ENCODE measurements at places on chromosomes 2 and 18. TPM values are rescaled to one million over a fixed set of nuclear protein-coding genes. Genes with fewer than 3 reads are reported as not detected.

DNA sequence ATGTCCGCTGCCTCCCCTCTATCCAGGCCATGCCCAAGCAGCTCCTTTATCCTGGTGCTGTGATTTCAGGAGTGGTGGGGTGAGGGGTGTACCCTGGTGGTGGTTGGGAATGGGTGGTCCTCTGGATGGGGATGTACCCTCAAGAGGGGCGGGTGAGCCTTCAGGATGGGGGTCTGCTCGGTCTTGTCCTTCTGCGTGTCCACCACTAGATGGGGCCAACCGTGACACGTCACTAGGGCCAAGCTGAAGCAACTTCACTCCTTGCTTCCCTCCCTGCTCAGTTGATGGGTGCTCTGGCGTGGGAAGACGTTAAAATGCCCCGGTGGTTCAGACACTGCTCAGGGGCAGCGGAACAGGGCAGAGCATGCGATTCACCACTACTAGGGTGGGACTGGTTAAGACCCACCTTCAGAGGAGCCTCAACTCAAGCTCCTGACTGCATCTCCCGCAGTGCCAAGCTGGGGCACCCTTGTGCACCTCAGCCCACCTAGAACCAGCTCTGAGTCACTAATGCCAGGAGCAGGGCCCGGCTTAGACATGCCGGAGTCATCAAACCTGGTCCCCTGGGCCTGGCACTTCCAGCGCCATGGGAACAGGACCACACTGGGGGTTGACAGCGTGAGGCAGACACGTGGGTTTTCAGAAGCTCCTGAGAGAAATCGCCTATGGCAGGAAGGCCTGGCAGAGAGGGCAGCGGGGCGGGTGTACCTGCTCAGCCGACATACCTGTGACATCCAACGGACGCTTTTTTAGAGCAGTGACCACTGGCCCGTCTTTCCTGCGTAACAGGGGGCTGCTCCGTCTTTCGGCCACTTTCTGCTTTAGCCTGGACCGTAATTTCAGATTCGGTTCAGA is 256.7 kb downstream of the HDAC4 start:
- H3K4me3 ChIP-seq: no peak overlapping the region
- peak; percentile 58 for DNase-seq
- H3K36me3 ChIP-seq: peaks cover 97% of the 10 kb centered on the region
- no peak overlapping the region for H3K27ac ChIP-seq
- H3K4me1 ChIP-seq: no peaks in the 10 kb centered on the region
- H3K27me3 ChIP-seq: no peaks in the 10 kb centered on the region

HOXD1 gene
- 2.3 TPM for total RNA-seq

GRCh38 chr2:126571403-126571802 is 84.6 kb upstream of the GYPC start:
- no peak for DNase-seq
- no peaks in the 10 kb centered on the region for H3K4me1 ChIP-seq
- no peak overlapping the region for H3K27ac ChIP-seq
- no peaks in the 10 kb centered on the region for H3K27me3 ChIP-seq
- H3K4me3 ChIP-seq: no peak overlapping the region

- H3K27me3 ChIP-seq: no peaks in the 10 kb centered on the region
- DNase-seq: peak; percentile 56
- no peaks in the 10 kb centered on the region for H3K4me1 ChIP-seq
- H3K36me3 ChIP-seq: no peaks in the 10 kb centered on the region
Observed at GRCh38 chr2:29236074-29236473, 120.9 kb downstream of the CLIP4 start.

GRCh38 chr2:124633812-124634211 is 608.7 kb downstream of the CNTNAP5 start:
- no peak for DNase-seq
- H3K4me3 ChIP-seq: no peak overlapping the region
- no peaks in the 10 kb centered on the region for H3K4me1 ChIP-seq
- no peaks in the 10 kb centered on the region for H3K36me3 ChIP-seq

GRCh38 chr2:211837706-211838105 is 700.9 kb downstream of the ERBB4 start:
- no peaks in the 10 kb centered on the region for H3K4me1 ChIP-seq
- no peak overlapping the region for H3K27ac ChIP-seq
- no peaks in the 10 kb centered on the region for H3K27me3 ChIP-seq
- H3K4me3 ChIP-seq: no peak overlapping the region
- no peak for DNase-seq
- H3K36me3 ChIP-seq: no peaks in the 10 kb centered on the region

FZD7 gene
- total RNA-seq: 1.9 TPM

DSG1 gene
- total RNA-seq: not detected

- no peaks in the 10 kb centered on the region for H3K36me3 ChIP-seq
- no peak overlapping the region for H3K4me3 ChIP-seq
- H3K27ac ChIP-seq: no peak overlapping the region
- DNase-seq: no peak
- no peaks in the 10 kb centered on the region for H3K27me3 ChIP-seq
Observed at GRCh38 chr2:126896471-126896870, 2.2 kb upstream of the TEX51 start.

SLC4A3 gene
- 6.3 TPM for total RNA-seq

GRCh38 chr2:39995005-39995737 is 216.1 kb upstream of the THUMPD2 start:
- H3K27me3 ChIP-seq: no peaks in the 10 kb centered on the region
- no peak for DNase-seq
- no peaks in the 10 kb centered on the region for H3K36me3 ChIP-seq
- no peak overlapping the region for H3K4me3 ChIP-seq

DNA sequence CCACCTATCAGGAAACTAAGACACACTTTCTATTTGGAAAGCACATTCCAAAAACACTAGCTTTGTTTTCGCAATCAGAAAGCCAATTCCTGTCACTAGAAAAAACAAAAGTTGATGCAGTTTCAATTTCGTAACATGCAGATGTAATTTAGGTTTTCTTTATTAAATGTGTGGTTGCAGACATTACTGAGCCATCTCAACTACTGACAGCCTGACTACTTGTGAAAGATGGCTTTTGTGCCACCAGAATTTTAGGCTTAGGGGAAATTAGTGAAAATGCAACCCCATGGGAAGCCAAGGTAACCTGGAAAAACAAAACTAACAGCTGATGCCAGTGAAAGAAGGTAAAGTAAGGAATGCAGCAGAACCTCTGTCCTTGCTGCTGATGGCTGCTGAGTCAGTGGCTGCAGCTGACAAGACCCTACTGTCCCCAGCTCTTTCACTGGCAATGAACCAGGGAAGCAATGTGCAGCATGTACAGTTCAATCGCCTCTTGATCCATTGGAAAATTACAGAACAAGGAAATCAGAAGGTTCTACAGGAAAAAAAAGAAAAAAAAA is 34.9 kb downstream of the FEZ2 start:
- peaks cover 3% of the 10 kb centered on the region for H3K4me1 ChIP-seq
- H3K27ac ChIP-seq: peak overlapping the region; percentile 53
- no peak for DNase-seq
- no peaks in the 10 kb centered on the region for H3K27me3 ChIP-seq
- no peak overlapping the region for H3K4me3 ChIP-seq

DNA sequence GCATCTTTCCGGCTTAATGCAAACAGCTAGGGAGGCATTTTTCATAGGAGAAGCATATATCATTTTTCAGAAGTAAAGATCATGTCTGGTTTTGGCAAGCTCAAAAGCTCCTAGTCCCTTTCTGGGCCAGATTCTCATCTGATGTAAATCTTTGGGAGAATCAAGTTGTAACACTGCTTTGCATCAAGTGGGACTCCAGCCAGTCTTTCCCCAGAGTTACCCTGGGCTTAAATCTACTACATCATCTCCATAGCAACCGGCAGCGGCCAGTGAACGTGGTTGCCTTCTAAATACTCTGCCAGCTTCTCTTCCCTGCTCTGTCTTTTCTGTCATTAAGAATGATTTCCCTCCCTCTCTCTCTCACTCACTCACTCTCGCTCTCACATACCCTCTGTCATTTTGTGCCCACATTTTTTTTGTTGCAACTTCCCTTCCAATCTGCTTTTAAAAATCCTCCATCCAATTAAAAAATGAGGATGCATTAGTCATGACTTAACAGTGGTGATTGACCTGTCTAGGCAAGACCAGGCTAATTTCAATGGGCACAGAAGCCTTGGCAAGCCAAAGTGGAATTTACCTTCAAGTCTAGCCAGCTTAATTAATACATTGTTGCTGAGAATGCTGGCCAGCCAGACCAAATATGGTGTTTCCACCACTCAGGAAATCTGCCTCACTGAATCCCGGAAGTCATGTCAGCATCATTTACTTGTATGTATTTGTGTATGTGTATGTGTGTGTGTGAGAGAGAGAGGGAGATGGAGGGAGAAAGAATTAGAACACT is 93.0 kb downstream of the NRP2 start:
- no peaks in the 10 kb centered on the region for H3K27me3 ChIP-seq
- H3K27ac ChIP-seq: no peak overlapping the region
- no peak for DNase-seq
- no peaks in the 10 kb centered on the region for H3K36me3 ChIP-seq
- no peak overlapping the region for H3K4me3 ChIP-seq
- no peaks in the 10 kb centered on the region for H3K4me1 ChIP-seq

- no peaks in the 10 kb centered on the region for H3K36me3 ChIP-seq
- no peaks in the 10 kb centered on the region for H3K27me3 ChIP-seq
- H3K4me3 ChIP-seq: no peak overlapping the region
Observed at GRCh38 chr2:203823173-203823572, 44.4 kb upstream of the CTLA4 start.

DNA sequence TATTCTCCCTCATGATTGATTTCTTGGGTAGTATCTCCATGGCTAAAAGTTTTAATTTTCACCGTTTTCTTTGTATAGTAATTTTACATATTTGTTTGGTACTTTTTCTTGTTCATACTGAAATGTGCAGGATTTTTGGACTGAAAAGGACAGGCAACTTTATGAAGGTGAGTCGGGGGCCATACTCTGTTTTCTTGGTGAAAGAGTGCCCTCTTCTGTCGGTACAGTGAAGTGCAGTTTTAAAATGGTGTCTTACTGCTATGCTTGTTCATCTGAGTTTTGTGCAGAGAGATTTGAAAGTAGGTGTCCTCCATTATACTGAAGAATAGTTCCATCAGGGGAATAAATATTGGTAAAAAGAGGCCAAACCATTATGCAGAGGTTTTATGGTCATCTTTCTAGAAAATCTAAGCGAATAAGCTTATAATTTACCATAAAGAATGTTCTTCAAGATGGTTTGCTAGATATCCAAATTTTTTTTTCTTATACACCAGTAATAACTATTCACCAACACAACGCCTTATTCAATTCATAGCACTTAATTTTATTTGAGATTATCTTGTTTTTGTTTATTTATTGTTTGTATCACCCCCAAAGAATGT is 8.7 kb upstream of the SERPINB13 start:
- H3K27me3 ChIP-seq: no peaks in the 10 kb centered on the region
- H3K4me1 ChIP-seq: peaks cover 3% of the 10 kb centered on the region
- H3K36me3 ChIP-seq: no peaks in the 10 kb centered on the region
- no peak overlapping the region for H3K4me3 ChIP-seq
- H3K27ac ChIP-seq: no peak overlapping the region
- DNase-seq: no peak

- H3K36me3 ChIP-seq: no peaks in the 10 kb centered on the region
- DNase-seq: no peak
- peaks cover 50% of the 10 kb centered on the region for H3K4me1 ChIP-seq
- H3K27me3 ChIP-seq: no peaks in the 10 kb centered on the region
Observed at GRCh38 chr2:46320141-46320567, 22.9 kb downstream of the EPAS1 start.

GRCh38 chr18:74722237-74722636 is 124.6 kb downstream of the ZNF407 start:
- no peaks in the 10 kb centered on the region for H3K27me3 ChIP-seq
- DNase-seq: no peak
- no peak overlapping the region for H3K4me3 ChIP-seq
- no peaks in the 10 kb centered on the region for H3K36me3 ChIP-seq
- H3K4me1 ChIP-seq: peaks cover 10% of the 10 kb centered on the region

GRCh38 chr18:22883827-22884226 is 49.3 kb upstream of the RBBP8 start:
- no peak overlapping the region for H3K4me3 ChIP-seq
- no peaks in the 10 kb centered on the region for H3K27me3 ChIP-seq
- H3K4me1 ChIP-seq: no peaks in the 10 kb centered on the region
- no peak for DNase-seq
- no peaks in the 10 kb centered on the region for H3K36me3 ChIP-seq

ALLC gene
- not detected for total RNA-seq

DNA sequence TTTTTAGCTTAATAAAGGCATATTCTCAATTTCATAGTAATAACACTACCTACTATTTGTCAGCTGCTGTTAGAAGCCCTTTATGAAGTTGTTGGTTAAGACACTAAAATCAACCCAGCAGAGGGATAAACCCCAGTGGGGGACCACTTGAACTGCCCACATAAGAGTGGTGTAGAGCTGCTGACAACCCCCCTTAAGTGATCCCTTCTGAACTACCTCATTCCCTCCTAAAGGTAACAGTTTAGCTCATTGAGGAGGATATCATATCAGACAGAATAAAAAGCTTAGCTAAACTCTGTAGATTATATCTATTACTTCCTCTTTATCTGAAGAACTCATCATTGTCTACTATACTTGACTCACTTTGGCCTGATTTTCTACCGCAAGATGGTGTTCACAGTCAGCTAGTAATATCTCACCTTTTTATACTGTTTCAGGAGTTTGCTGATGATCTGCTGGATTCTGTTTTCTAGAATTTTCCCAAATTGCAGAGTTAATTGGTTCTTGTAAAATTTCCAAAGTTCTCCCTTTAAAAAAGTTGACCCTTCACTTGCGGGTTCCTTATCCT is 16.2 kb downstream of the GALM start:
- H3K4me3 ChIP-seq: no peak overlapping the region
- DNase-seq: no peak
- H3K36me3 ChIP-seq: no peaks in the 10 kb centered on the region
- peaks cover 11% of the 10 kb centered on the region for H3K4me1 ChIP-seq
- H3K27ac ChIP-seq: no peak overlapping the region

DNA sequence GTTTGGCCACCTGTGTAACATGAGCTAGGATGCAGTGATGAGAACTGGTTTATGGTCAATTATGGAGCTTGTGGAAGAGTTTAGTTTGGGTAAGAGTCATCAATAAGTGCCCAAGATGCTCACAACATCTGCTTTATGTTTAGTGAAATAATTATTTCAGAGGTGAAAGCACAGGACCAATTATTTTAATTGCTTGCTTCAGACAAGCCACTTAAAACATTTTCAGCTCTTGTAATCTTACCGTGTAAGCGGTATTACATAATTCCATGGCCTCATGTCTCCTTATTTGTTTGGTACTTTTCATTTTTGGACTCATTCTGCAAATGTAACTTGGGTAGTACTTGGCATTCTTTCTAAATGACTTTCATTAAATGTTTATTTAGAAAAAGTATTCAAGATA is 5.4 kb downstream of the B3GNT2 start:
- H3K27ac ChIP-seq: no peak overlapping the region
- no peaks in the 10 kb centered on the region for H3K36me3 ChIP-seq
- peaks cover 40% of the 10 kb centered on the region for H3K4me1 ChIP-seq
- no peak overlapping the region for H3K4me3 ChIP-seq

DNA sequence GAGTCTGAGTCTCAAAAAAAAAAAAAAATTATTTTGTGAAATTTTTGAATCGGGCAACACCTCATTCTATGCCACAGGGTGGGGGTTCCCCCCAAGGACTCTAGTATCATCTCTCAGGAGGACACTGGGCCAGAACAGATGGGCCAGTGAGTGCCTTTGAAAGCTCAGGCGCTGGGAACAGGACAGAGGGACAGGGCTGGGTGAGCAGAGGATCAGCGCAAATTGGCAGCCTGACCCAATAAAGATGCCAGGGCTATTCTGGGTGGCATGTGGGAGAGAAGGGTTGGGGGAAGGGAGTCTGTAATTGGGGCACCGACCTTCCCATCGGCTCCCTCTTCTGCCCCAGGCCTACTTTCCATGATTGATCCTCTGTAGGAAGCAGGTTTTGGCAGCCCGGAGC is 44.0 kb downstream of the KIF3C start:
- H3K36me3 ChIP-seq: no peaks in the 10 kb centered on the region
- no peaks in the 10 kb centered on the region for H3K27me3 ChIP-seq

Data from spleen (tissue), 13 donors.